ENCODE measurements at places on chromosomes 7 and 10. TPM values are rescaled to one million over a fixed set of nuclear protein-coding genes. Genes with fewer than 3 reads are reported as not detected.

GRCh38 chr7:10181996-10182395, 791.7 kb upstream of the PHF14 start:
- no peak for DNase-seq

VSIR gene
- 14.2 TPM for polyA plus RNA-seq

- no peak for DNase-seq
These were observed 69.3 kb downstream of the CSTF2T start for GRCh38 chr10:51629934-51630639.

DNA sequence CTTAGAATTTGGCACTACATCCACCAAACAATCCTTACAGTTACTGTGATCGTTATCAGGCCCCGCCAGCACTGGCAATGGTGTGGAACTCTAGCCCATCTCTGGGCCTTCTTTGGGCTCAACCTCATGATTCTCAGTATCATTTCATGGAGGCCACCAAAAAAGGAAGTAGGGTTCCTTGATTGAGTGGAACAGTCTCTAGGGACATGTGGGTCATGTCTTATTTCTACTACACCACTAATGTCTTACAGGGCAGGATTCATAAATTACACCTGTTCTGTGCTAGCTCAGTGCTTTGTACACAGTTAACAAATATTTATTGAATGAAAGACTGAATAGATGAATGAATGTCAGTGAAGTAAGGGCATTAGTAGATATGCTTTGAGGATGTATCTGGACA, 53.9 kb downstream of the AP3M1 start:
- no peak for DNase-seq

GRCh38 chr10:28432210-28432676, 100.7 kb upstream of the WAC start:
- DNase-seq: peak; percentile 87

Measured in stomach (tissue), 19 donors.